ENCODE measurements at places on chromosomes 1 and 21. TPM values are rescaled to one million over a fixed set of nuclear protein-coding genes. Genes with fewer than 3 reads are reported as not detected.

The TMEM54 gene
- total RNA-seq: 1.6 TPM

The KMO gene
- not detected for total RNA-seq

The CBR3 gene
- total RNA-seq: 23.2 TPM

The ADPRS gene
- total RNA-seq: 19.5 TPM

The CYP2J2 gene
- 0.64 TPM for total RNA-seq

The SMIM1 gene
- 1.0 TPM for total RNA-seq

The PODN gene
- not detected for total RNA-seq

The LCE1C gene
- not detected for total RNA-seq

The IQCC gene
- total RNA-seq: 4.6 TPM

The RIMKLA gene
- total RNA-seq: 0.68 TPM

The FAM76A gene
- total RNA-seq: 5.7 TPM
